ENCODE measurements at places on chromosomes 4 and X.

DNA sequence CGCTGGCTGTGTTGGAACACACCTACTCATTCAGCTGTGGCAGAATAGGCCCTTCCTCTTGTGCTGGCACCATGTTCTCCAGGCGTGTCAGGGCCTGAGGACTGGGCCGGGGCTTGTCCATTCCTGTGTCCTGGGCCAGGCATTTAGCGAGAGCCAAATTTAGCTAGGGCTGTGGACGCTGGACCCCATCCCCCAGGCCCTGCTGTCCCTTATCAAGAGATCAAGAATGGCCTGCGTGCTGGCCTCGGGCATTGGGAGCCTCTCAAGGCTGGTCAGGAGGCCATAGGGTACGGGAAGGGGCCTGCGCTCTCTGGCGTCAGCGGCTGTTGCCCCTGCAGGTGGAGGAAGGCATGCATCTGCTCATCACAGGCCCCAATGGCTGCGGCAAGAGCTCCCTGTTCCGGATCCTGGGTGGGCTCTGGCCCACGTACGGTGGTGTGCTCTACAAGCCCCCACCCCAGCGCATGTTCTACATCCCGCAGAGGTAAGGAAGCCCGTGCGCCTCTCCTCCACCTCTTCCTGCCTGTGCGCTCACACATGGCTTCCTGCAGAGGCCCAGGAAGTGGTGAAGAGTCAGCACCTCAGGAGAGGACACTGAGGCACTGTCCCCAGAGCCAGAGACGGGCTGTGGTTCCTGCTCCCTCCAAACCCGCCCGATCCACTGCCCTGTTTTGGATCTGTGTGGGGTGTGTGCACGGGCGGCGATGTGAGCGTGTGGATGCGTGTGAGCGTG lies 15.3 kb downstream of the ABCD1 start:
- peaks cover 4% of the 10 kb centered on the region for H3K27me3 ChIP-seq
- peak overlapping the region; percentile 76 for H3K4me3 ChIP-seq
- no peak overlapping the region for H3K27ac ChIP-seq
- peaks cover 6% of the 10 kb centered on the region for H3K4me1 ChIP-seq
- DNase-seq = no peak
- H3K36me3 ChIP-seq = peaks cover 6% of the 10 kb centered on the region

DNA sequence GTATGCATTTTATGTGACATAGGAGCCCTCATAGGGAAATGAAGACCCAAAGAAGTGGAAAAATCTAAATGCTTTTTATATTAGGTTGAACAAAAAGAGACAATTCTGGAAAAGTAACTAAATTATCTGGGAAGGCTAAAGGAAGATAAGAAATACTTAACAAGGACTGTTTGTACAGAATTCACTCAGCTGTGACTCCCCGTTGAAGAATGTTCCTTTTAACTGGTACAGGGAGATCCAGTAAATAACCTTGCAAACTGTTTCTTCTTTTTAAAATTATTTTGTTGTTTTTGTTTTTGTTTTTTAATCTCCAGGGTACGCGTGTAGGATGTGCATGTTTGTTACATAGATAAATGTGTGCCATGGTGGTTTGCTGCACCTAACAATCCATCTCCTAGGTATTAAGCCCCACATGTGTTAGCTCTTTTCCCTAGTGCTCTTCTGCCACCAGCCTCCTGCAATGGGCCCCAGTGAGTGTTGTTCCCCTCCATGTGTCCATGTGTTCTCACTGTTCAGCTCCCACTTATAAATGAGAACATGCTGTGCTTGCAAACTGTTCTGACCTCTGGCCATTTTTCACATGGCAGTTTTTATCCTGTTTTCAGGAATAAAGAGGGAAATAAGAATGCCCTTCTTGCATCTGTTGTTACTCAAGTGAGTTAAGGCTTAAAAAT lies 81.7 kb downstream of the PWWP3B start:
- no peaks in the 10 kb centered on the region for H3K27me3 ChIP-seq
- no peak overlapping the region for H3K27ac ChIP-seq
- DNase-seq = no peak
- H3K36me3 ChIP-seq = no peaks in the 10 kb centered on the region

GRCh38 chr4:145103496-145103895 lies 5.4 kb downstream of the ABCE1 start:
- H3K4me1 ChIP-seq = peaks cover 8% of the 10 kb centered on the region
- no peak for DNase-seq

- H3K27ac ChIP-seq = no peak overlapping the region
- H3K36me3 ChIP-seq = no peaks in the 10 kb centered on the region
- H3K4me3 ChIP-seq = no peak overlapping the region
- peaks cover 9% of the 10 kb centered on the region for H3K4me1 ChIP-seq
Measured at GRCh38 chr4:38560768-38561558, 103.0 kb upstream of the KLF3 start.

DNA sequence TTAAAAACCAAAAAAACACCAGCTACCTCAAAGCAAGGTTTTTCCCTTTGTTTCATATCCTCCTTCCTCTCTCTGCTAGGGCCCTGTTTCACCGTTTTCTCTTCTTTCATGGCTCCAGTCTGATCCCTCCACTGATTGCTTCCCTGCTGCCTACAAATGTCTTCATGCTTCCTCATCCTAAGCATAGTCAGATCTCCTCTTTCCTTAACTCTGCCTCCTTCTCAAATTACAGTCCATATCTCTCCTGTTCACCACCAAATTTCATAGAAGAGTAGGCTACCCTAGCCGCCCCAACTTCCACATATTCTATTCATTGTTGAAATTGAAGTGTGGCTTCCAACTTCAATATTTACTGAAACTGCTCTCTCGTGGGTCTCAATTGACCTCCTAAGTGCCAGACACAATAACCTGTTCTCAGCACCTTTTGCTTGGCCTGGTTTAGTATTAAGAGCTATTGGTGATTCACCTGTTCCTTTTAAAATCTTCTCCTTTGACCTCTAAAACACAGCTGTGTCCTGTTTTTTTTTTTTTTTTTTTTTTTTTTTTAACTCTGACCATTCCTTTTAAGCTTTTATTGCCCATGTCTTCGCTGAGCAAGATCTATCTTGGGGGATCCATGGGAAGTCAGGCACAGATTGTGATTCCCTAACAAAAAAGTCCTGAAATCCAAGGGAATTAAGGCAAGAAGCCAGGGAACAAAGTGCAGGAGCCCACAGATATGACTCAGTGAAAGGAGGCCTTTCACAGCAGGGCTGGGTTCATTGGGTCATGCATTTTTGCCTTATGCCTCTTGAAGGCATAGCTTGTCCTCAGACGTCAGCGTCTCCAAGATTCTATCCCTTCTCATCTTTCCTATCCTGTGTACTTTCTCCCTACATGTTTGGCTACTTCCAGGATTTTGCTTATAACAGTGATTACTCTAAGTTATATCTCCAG lies 85.4 kb downstream of the RPS3A start:
- H3K27me3 ChIP-seq = peaks cover 22% of the 10 kb centered on the region
- no peak overlapping the region for H3K27ac ChIP-seq
- H3K36me3 ChIP-seq = no peaks in the 10 kb centered on the region
- no peak overlapping the region for H3K4me3 ChIP-seq

- H3K36me3 ChIP-seq = peaks cover 31% of the 10 kb centered on the region
- H3K27ac ChIP-seq = no peak overlapping the region
- H3K27me3 ChIP-seq = no peaks in the 10 kb centered on the region
- no peaks in the 10 kb centered on the region for H3K4me1 ChIP-seq
Measured at GRCh38 chr4:118734491-118735205, 49.5 kb downstream of the METTL14 start.

GRCh38 chr4:176840166-176840565 lies 47.4 kb upstream of the VEGFC start:
- no peak overlapping the region for H3K4me3 ChIP-seq
- H3K27ac ChIP-seq = no peak overlapping the region
- no peaks in the 10 kb centered on the region for H3K4me1 ChIP-seq
- H3K36me3 ChIP-seq = no peaks in the 10 kb centered on the region
- H3K27me3 ChIP-seq = no peaks in the 10 kb centered on the region

GRCh38 chrX:109732017-109732801 lies 848 bp downstream of the ACSL4 start:
- no peaks in the 10 kb centered on the region for H3K27me3 ChIP-seq
- H3K27ac ChIP-seq = peak overlapping the region; percentile 93
- H3K4me3 ChIP-seq = peak overlapping the region; percentile 98
- DNase-seq = no peak

DNA sequence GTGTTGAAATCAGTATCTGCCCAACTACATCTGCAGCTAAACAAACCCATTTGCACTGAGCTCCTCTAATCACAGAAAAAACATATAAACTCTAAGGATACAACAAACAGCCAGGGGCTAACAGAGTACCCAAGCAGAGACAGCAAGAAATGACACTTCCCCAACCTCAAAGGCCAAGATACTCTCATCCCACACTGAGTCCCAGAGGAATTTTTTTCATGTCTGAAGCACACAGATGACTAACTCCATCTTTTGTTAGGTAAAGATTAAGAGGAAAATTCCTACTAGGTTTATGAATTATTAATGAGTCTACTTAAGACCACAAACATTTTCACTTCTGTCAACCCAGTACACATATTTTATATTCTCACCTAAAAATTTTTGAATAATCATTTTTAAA lies 31.6 kb downstream of the SEPSECS start:
- H3K27me3 ChIP-seq = no peaks in the 10 kb centered on the region
- no peak for DNase-seq
- H3K27ac ChIP-seq = peak overlapping the region; percentile 4

DNA sequence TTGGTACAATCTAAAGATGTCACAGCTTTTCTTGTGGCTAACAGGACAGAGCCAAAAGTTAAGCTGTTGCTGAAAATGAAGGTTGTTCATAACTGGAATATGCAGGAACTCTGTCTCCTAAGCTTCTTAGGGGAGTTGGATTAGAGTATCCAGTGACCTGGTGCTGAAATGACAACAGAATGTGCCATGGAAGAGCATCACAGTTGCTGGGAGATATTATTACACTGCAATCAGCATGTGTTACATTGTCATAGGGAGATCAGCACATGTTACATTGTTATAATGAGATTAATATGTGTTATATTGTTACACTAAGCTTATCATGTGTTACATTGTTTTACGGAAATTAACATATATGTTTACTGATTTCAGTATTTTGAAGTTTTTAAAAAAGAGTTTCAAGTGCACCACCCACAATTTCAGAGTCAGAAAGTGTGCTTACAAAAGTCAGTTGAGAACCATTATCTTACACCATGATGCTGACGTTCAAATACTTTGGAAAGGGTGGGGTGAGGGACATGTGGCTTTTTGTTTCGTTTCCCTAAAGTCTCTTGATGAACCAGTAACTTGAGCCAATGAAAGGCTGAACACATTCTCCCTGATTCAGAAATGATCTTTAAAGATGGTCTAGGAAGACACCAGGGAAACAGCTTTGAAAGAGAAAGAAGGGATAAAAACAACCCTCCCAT lies 113.4 kb downstream of the DRD5 start:
- peaks cover 33% of the 10 kb centered on the region for H3K27me3 ChIP-seq
- no peak overlapping the region for H3K4me3 ChIP-seq
- no peak for DNase-seq
- H3K4me1 ChIP-seq = no peaks in the 10 kb centered on the region
- no peak overlapping the region for H3K27ac ChIP-seq

DNA sequence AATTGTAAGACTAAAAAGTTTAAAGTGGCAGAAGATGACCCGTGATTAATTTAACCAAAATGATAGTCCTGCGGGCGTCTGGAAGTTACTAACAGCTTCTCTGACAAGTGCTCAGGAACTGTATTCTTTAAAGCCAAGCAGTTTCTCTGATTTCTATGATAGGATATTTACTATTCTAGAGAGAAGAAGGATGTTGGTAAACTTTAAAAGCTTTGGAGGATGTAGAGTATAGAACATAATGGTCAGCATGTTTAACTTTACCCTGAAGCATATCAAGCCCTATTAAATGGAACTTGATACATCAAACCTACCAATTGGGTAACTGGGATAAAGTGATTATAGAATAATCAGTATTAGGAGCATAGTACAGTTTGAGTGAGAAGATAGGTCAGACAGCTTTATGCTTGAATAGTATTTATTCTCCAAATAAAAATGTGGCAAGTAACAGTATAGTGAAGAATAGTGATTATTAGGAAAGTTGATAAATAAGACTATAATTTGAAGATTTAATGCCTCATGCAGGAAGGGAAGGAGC lies 1.8 kb downstream of the STIM2 start:
- no peaks in the 10 kb centered on the region for H3K27me3 ChIP-seq
- peak overlapping the region; percentile 97 for H3K4me3 ChIP-seq
- H3K4me1 ChIP-seq = peaks cover 67% of the 10 kb centered on the region
- peak overlapping the region; percentile 95 for H3K27ac ChIP-seq
- H3K36me3 ChIP-seq = peaks cover 27% of the 10 kb centered on the region

DNA sequence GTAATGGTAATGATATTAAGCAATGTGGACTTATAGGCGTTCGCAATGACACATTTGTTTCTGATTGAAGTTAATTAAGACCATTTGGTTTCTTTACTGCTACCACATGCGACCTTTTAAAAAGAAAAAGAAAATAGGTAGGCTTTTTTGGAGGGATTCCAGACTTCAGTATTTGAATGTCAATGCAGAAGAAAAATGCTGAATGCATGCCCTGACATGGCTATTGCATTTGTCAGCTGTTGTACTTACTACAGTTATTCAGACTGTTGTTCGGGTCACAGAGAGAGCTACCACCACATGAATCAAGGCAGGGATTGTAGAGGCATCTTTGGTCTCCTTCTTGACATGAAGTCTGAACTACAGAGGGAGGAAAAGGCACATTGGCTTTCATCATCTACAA lies 163.7 kb downstream of the CORIN start:
- peaks cover 33% of the 10 kb centered on the region for H3K27me3 ChIP-seq
- H3K27ac ChIP-seq = no peak overlapping the region
- DNase-seq = no peak
- no peaks in the 10 kb centered on the region for H3K4me1 ChIP-seq
- H3K36me3 ChIP-seq = no peaks in the 10 kb centered on the region
- no peak overlapping the region for H3K4me3 ChIP-seq

- H3K27ac ChIP-seq = no peak overlapping the region
- H3K36me3 ChIP-seq = no peaks in the 10 kb centered on the region
- H3K27me3 ChIP-seq = peaks cover 3% of the 10 kb centered on the region
- DNase-seq = no peak
- H3K4me3 ChIP-seq = no peak overlapping the region
Measured at GRCh38 chrX:49761481-49761880, 65.7 kb upstream of the PAGE1 start.

GRCh38 chr4:29970626-29971025 lies 749.5 kb upstream of the PCDH7 start:
- no peaks in the 10 kb centered on the region for H3K36me3 ChIP-seq
- H3K27me3 ChIP-seq = no peaks in the 10 kb centered on the region
- no peak for DNase-seq
- no peak overlapping the region for H3K27ac ChIP-seq

- no peaks in the 10 kb centered on the region for H3K27me3 ChIP-seq
- H3K4me1 ChIP-seq = peaks cover 4% of the 10 kb centered on the region
- H3K27ac ChIP-seq = no peak overlapping the region
- DNase-seq = no peak
- peaks cover 7% of the 10 kb centered on the region for H3K36me3 ChIP-seq
- no peak overlapping the region for H3K4me3 ChIP-seq
Measured at GRCh38 chr4:76969495-76969894, 19.9 kb downstream of the SEPTIN11 start.

- H3K36me3 ChIP-seq = peaks cover 17% of the 10 kb centered on the region
- H3K4me1 ChIP-seq = peaks cover 38% of the 10 kb centered on the region
- no peak overlapping the region for H3K27ac ChIP-seq
- no peak overlapping the region for H3K4me3 ChIP-seq
- no peaks in the 10 kb centered on the region for H3K27me3 ChIP-seq
Measured at GRCh38 chr4:87002682-87003043, 67.9 kb downstream of the AFF1 start.

GRCh38 chr4:7630568-7631287 lies 196.0 kb upstream of the PSAPL1 start:
- H3K4me1 ChIP-seq = peaks cover 9% of the 10 kb centered on the region
- no peaks in the 10 kb centered on the region for H3K36me3 ChIP-seq
- no peak overlapping the region for H3K27ac ChIP-seq
- no peak overlapping the region for H3K4me3 ChIP-seq
- DNase-seq = no peak
- peaks cover 18% of the 10 kb centered on the region for H3K27me3 ChIP-seq

GRCh38 chr4:106245176-106245575 lies 70.8 kb downstream of the TBCK start:
- H3K27me3 ChIP-seq = no peaks in the 10 kb centered on the region
- no peak for DNase-seq
- no peak overlapping the region for H3K27ac ChIP-seq
- H3K4me1 ChIP-seq = no peaks in the 10 kb centered on the region
- peaks cover 6% of the 10 kb centered on the region for H3K36me3 ChIP-seq
- H3K4me3 ChIP-seq = no peak overlapping the region
